ENCODE measurements at places on chromosomes 12 and 14.

- no peak for DNase-seq
These were observed 9.1 kb downstream of the LRCOL1 start for GRCh38 chr12:132601171-132601883.

DNA sequence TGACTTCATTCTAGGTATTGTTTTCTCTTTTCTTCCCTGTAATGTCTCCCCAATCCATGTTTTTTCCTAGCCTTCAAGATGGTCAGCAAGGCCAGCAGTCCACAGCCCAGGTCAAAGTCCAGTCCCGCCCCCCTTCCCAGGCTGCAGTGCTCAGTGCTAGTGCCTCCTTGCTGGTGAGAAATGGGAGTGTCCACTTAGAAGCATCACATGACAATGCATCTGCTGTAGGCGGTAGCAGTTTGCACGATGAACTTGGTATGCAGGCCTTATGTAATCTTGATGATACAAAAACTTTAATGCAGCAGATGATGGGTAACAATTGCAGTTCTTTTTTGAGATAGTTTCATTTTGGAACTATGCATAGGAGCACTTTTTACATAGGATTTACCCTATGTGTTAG is 88.4 kb downstream of the PCNX1 start:
- no peak for DNase-seq

DNA sequence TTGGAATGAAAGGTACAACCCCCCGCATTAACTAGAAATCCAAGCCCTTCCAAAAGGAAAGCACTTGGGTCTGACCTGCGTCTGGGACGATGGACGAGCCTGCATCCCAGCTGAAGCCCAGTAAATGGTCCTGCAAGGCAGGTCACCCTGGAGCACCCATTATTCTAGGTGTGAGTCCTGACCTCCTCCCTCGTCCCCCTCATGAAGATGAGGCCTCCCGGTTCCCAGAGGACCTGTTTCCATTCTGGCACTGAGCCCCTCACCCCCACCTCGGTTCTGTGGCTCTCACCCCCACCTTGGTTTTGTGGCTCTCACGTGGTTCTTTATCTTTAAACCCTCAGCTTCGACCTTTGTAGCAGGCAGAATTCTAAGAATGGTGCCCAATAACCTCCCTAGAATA is 7.3 kb downstream of the IFI27 start:
- DNase-seq, result no peak

GRCh38 chr12:10722905-10723746 is at the start of gene YBX3:
Gene YBX3 (minus strand): TSS chr12:10723323. CDS start chr12:10723111, 212 bp downstream.
- peak; percentile 41 for DNase-seq
